Choroid plexus epithelial cell (primary cell): ENCODE measurements at places on chromosomes 16 and 17.

- no peak for DNase-seq
Observed at GRCh38 chr16:88086571-88087516, 135.6 kb downstream of the BANP start.

DNA sequence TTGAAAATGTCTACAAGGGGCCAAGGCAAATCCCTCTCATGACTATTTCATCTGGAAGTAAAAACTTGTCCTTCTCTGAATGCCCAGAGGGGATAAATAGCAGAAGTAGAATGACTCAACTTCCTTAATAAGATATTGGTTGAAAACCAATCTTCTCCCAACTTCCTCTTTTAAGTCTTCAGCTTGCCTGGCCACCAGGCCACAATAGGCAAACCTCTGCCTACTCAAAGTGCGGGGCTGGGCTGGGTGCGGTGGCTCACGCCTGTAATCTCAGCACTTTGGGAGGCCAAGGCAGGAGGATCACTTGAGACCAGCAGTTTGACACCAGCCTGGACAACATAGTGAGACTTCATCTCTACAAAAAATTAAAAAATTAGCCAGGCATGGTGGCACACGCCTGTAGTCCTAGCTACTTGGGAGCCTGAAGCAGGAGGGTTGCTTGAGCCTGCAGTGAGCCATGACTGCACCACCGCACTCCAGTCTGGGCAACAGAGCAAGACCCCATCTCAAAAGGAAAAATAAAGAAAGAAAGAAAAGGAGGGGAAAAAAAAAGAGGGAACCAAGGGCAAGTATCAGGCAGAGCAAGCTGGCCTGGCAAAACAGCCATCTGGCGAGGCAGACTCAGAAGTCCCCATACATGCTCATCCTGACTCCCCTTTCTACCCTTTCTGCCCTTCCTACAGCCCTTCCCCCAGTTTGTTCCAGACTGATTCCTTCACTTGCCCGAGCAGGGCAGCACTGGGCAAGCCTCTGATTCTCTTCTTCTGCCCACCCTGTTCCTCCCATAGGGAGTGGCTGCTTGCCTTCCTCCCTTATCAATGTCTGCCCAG is 20.6 kb downstream of the MAP3K14 start:
- no peak for DNase-seq

GRCh38 chr16:87515475-87516330 is 22.9 kb upstream of the ZCCHC14 start:
- peak; percentile 41 for DNase-seq

DNA sequence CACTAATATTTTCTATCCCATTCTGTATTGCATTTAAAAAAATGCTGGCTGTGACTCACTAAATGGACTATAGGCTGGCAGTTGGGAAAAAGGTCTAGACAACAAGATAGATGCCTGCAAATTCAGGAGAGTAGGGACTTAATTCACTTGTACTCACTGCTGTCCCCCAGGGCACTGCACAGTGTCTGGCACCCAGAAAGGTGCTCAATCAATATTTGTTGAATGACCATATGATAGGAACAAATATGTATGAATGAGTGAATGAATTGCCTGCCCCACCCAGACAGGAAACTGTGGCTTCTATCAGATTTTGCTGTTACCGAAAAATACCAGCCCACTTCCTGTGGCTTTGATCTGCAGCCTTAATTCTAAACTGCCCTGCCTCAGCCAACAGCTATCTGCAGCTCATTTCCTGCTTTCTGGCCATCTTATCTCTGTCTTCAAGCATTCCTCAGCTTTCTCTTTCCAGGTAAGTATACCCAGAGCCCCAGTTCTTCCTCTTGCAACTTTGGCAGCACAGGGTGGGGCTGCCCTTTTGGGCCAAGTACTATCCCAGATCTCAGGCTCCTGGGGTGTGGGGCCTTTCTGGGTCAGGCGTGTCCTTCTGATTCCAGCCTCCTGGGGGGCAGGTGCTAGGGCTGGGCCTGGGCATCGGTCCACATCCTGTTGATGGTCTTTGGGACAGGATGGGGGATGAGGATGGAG is 15.3 kb upstream of the TNS4 start:
- no peak for DNase-seq

DNA sequence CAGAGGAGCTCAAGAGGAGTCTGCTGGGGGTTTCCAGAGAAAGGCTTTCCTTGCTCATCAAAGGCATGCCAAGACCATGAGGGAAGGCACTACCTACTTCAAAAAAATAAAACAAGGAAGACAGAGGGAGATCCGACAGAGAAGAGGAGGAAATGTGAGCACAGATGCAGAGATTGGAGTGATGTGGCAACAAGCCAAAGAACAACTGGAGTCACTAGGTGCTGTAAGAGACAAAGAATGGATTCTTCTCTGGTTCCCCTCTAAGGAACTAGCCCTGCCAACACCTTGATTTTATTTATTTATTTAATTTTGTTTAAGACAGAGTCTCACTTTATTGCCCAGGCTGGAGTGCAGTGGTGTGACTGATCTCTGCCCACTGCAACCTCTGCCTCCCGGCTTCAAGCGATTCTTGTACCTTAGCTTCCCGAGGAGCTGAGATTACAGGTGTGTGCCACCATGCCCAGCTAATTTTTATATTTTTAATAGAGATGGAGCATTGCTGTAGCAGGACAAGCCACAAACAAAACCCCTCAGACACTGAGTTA is 13.8 kb upstream of the ACSF2 start:
- no peak for DNase-seq

DNA sequence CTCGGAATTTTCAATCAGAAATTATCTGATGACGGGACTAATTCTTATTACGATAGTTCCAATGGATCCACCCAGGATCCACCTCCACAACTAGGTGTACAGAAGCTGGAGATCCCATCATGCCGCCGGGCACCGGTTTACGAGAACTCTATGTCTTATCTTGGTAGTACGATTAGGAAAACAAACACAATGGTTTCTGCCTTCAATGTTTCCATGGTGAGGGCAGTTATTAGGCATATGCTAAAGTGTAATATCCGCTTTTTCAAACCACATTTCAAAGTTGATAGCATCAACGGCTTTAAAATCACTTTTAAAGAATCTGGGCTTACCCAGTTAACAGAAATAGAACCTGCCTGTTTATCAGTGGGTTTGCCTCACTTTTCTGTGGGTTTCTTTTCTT is 705.7 kb downstream of the MAF start:
- DNase-seq, result no peak

- DNase-seq, result no peak
Observed at GRCh38 chr16:85924675-85925074, 25.7 kb downstream of the IRF8 start.

DNA sequence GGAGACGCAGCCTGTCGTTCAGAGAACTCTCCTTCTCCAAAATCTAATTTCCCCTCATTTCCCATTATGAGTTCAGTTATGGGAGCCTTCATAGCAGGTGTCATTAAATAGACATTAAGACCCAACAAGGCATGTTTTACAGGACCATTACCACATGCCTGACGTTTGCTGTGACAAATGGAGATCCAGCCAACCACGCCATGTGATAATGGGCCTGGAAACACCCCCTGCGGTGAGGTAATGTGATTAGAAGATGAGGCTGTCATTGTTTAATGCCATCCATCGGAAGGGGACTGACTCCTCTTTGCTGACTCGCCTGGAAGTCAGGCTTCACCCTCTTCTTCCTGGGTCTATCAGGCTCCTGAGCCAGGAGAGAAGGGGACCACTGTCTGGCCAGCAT is 76.9 kb downstream of the WSCD1 start:
- no peak for DNase-seq

DNA sequence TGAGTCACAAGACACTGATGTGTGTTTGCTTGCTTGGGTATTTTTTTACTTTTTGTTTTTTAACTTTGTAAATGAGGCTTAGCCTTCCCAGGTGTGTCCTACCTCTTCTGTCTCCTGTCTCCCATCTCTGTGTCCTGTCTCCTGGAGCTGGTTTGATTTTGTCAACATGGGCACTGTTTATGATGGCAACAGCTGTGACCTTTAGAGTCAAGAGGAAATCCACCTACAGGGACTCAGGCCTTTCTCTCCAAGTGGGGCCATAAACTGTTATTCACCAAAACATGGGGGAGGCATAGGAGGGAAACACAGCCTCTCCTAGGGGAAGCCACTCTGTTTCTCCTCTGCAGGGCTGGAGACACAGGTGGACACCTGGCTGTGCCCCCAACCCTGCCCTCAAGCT is 13.1 kb upstream of the PLCG2 start:
- no peak for DNase-seq

DNA sequence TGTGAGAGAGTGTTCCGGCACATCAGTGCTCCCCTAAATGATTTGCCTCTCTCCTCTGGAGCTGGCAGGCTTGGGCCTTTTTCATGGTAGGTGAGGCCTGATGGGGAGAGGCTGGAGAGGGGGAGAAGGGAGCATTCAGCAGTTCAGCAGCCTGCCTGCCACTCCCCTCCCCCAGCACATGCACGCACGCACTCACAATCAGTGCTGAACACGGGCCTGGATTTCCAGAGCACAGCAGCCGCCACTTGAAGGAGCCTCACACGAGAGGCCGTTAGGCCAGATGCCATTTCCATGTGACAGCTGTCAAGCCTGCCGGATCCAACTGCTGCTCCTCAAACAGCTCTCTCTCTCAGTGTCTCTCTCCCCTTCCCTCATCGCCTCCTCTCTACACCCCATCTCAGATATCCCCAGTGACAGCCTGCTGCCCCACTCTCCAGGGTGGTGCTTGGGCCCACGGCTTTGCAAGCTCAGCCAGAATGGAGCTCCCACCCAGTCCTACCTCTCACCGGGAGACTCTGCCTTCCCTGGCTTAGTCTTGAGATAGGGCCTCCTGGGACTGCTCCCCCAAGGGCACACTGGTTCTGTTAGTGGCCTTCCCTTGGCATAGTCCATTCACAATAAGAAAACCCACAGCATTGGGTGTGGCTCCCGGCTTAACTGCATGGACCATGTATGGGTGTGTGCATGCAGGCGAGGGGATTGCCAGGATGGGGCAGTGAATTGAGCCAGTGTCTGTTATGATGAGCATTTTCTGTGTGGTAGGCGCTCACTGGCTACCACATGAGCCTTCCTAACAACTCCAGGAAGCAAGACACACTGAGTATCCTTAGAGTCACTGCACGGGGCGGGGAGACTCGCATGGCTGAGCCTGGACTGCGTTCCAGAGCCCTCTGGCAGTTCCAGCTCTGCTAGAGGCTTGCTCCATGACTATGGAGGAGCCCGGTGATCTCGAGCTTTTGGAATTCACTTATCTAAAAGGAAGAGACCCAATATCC is 226.2 kb downstream of the CCDC182 start:
- no peak for DNase-seq

- DNase-seq, result no peak
Observed at GRCh38 chr17:65762973-65763372, 201.5 kb upstream of the AXIN2 start.

GRCh38 chr17:46737326-46737725 is 81.2 kb downstream of the WNT3 start:
- DNase-seq, result no peak

- DNase-seq, result no peak
Observed at GRCh38 chr17:79804856-79805696, 8.2 kb upstream of the CBX8 start.

GRCh38 chr16:5020551-5020950 is 13.2 kb downstream of the NAGPA start:
- no peak for DNase-seq

DNA sequence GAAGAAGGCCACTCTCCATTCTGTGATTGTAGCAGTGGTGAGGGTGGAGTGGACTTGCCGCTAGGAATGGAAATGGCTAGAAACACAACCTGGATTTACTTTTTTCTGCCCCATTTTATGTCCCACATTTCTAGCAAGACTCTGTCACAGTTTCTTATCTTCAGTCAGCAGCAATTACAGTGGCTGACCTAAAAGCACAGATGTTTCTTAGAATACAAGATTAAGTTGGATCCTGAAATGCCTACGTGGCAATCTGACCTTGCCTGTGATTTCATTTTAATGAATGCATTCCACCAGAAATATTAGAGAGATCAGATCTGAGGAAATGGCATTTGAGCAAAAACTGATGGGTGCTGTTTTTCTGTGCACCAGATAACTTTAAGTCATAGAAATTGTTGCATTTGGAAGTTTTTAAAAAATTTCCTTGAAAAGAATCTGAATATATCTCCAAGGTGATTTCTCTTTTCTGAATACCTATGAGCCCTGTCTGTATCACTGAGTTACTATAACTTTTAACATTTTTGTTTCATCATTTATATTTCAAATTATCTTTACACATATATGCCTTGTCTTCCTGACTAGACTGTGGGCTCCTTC is 5.4 kb downstream of the HEATR3 start:
- DNase-seq, result no peak

GRCh38 chr17:50133028-50133768 is 3.2 kb upstream of the SAMD14 start:
- no peak for DNase-seq

- peak; percentile 66 for DNase-seq
Observed at GRCh38 chr17:8185582-8186445, 4.2 kb downstream of the BORCS6 start.

DNA sequence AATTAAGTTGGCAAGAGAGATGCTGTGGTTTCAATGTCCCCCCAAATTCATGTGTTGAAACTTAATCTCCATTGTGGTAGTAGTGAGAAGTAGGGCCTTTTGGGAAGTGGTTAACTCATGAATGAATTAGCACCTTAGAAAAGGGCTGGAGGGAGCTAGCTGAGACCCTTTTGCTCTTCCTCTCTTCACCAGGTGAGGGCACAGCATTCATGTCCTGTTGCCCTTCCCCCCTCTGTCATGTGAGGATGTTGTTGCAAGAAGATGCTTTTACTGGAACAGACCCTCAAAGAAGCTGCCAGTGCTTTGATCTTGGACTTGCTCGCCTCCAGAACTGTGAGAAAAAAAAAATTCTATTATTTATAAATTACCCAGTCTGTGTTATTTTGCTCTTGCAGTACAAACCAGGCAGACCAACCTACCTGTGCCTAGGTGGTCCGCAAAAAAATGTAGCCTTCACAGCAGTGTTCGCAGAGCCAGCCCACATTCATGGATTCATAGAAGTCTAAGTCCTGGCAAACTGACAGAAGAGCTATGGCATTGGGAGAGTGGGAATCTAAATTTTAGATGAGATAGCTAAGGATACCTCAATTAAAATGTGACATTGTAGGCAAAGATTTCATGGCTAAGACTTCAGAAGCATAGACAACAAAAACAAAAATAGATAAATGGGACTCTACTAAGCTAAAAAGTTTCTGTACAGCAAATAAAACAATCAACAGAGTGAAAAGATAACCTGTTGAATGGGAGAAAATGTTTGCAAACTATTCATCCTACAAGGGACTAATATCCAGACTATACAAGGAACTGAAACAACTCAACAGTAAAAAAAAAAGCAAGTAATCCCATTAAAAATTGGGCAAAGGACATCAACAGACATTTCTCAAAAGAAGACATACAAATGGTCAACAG is 32.0 kb upstream of the ABCA5 start:
- DNase-seq, result peak; percentile 22

- peak; percentile 12 for DNase-seq
Observed at GRCh38 chr16:86569701-86570447, 3.2 kb downstream of the FOXC2 start.

GRCh38 chr16:50284131-50284911 is 18.0 kb downstream of the ADCY7 start:
- no peak for DNase-seq

- no peak for DNase-seq
Observed at GRCh38 chr16:6642271-6642670, 690.4 kb upstream of the RBFOX1 start.
